Tongue (tissue), 3 donors: ENCODE measurements at places on chromosomes 11 and 22. TPM values are rescaled to one million over a fixed set of nuclear protein-coding genes. Genes with fewer than 3 reads are reported as not detected.

Gene TRIM48
- total RNA-seq: not detected

Gene TPBGL
- 0.51 TPM for total RNA-seq

DNA sequence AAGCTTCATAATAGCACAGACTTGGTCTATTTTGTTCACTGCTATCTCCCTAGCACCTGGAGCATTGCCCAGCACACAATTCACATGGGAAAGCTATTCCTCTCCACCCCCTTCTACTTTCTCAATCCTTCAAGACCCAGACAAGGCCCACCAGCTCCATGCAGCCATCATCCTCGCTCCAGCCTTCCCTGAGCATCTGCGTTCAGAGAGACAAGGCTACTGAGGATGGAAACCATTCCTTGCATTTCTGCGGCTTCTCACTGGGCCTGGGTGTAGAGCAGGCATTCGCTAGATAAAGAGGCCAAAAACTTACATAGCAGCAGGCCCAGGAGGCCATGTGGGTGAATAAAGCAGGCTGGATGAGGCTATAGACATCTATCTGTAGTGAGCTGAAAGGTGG, 530.8 kb downstream of the BUD13 start:
- DNase-seq: no peak

- no peak for DNase-seq
Measured at GRCh38 chr11:68678031-68678441, 6.3 kb upstream of the GAL start.

DNA sequence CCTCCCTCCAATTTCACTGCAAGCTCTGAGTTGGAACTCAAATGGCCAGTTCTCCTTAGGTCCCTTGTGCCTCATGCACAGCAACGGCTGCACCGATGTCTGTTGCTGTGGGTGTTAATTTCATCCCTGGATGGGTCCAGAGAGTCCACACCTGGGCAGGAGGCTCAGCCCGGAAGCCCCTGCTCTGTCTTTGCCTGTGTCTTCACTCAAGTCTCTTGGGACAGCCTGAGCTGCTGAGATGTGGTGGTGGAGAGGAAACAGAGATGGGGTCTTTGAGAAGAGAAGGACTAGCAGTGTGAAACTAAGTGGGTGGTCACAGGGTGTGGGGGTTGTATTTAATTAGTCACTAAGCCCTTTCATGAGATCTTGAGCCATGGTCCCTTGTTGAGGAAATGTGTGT, 109.3 kb downstream of the NECTIN1 start:
- no peak for DNase-seq

DNA sequence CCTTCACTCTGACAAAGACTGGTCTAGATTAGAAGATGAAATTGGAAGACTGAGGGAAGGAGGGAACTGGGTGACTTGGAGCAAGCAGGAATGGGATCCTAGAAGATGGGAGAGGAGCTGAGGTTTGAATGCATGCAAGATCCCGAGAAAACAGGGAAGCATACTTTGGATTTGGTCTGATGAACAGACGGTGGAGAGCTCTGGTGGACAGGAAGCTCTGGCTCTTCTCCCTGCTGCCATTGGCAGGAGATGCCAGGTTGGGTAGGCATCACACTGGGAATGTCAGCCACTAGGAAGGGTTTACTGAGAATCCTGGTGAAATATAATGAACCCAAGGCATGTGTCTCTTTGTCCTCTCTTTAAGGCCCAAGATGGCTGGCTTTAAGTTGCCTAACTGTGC, 16.5 kb downstream of the NAV2 start:
- no peak for DNase-seq

DNA sequence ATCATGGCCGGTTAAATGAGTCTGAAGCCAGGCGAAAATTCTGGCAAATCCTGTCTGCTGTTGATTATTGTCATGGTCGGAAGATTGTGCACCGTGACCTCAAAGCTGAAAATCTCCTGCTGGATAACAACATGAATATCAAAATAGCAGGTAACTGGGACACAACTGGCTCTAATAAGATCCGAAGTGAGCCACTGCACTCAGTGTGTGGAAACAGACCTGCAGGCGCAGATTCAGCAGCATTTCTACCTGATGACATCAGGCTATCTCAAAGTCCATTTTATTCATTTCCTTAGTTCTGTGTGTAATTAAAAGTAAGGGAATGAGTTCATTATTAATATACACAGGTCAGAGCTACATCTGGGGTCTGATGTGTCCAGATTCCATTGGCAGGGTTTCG, 78.2 kb downstream of the PPP2R1B start:
- no peak for DNase-seq

GRCh38 chr11:130396965-130397364, 31.4 kb downstream of the ADAMTS8 start:
- DNase-seq: no peak

- no peak for DNase-seq
Measured at GRCh38 chr11:28730336-28730735, 622.1 kb downstream of the METTL15 start.
